ENCODE measurements at places on chromosomes 2 and 18.

GRCh38 chr2:20350041-20350712 lies 467 bp downstream of the PUM2 start:
- DNase-seq: peak; percentile 52

DNA sequence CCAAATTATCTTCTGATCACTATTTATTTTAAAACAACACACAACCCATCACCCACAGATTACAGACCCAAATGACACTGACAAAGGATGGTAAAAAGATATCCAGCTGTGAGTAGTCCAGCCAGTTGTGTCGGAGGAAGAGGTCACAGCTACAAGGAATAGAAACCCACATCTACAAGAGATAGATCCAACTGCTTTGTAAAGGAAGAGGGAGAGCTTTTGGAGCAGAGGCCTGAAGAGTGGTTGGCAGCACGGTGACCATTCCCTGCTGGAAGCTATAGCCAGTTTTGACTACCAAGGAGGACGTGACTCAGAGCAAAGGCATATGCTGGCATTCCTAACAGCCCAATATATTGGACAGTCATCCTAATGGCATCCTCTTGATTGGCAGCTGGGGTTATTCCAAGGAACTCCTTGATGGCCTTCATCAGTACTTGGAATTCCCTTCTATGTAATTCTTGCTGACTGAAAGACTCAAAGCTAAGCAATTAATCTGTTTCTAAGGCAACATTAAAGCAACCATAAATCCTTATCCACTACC lies 17.1 kb downstream of the SLC8A1 start:
- no peak for DNase-seq

DNA sequence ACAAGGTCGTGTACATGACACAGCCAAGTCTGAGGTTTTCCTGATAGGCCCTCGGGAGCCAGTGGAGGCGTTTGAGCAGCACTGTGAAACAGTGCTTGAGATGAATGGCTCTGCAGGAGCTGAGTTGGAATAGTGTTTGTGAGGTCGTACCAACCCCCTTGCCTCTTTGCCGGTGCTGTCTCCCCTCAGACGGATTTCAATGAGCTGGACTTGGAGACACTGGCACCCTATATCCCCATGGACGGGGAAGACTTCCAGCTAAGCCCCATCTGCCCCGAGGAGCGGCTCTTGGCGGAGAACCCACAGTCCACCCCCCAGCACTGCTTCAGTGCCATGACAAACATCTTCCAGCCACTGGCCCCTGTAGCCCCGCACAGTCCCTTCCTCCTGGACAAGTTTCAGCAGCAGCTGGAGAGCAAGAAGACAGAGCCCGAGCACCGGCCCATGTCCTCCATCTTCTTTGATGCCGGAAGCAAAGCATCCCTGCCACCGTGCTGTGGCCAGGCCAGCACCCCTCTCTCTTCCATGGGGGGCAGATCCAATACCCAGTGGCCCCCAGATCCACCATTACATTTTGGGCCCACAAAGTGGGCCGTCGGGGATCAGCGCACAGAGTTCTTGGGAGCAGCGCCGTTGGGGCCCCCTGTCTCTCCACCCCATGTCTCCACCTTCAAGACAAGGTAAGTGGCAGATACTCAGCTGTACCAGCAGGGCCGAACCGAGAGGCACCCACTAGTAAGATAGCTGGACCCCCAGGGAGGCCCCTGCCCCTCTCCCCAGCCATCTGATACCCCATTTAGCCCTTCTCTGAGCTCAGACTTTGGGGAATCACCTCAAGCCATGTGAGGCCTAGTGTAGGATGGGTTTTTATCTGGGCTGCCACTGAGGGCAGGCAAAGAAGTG lies 83.1 kb downstream of the EPAS1 start:
- no peak for DNase-seq

DNA sequence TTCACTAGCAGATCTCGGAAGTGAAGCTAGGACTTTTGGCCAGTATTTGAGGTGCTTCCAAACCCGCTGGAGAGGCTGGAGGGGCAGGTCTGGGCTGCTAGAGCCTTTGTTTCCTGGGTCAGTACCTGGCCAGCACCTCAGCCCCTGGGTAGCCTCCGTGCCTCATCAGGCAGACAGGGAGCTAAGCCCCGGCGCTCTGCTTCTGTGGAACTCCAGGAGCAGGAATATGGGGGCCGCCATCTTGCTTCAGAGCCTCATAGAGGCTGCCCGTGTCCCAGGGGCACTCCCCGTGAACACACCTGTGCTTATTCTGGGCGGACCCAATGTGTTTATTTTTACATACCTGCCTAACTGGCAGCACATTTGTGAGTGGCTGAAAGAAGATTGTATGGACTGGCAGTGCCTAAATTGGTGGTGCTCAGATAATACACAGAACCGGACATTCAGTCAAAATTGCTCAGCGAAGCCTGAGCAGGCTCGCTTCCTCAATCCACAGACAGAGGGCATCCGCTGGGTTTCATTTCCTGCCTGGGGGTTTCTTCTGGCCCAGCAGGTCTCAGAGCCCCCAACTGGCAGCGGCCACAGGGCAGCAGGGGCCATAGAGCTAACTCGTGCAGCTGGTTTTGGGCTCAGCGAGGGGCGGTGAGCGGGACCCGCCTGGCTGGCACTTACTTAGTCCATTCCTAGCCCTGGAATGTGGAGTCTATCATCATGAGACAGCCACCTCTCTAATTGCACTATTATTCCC lies 176.8 kb upstream of the ALKAL2 start:
- DNase-seq: no peak

DNA sequence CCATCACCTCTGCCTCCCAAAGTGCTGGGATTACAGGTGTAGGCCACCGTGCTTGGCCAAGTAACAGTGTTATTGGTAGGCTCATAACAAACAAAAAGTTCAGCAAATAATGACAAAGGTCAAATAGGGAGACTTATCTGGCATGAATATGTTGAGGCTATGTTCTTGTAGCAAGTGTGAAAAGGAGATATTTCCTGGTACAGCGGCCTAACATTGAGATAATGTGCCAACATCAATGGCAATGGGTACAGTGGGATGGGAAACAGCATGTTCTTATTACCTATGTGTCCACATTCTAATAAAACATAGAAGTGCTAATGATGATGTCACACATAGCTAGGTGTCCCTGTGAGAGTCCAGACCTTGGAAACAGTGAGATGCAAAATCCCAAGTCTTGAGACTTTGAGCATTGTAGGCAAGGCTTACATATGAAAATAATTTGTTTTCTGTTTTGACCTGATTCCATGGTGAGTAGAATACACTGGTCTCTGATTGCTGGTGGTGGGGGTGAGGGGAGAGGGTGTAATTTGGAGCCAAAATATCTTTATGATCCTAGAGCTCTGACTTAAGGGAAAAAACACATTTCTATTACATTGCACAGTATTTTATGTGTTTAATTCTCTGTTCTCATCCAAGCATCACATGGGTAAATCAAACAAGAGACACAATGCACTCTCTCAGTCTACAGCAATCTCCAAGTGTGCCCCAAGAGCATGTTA lies 33.1 kb upstream of the PMAIP1 start:
- no peak for DNase-seq

- no peak for DNase-seq
Measured at GRCh38 chr2:231357931-231358330, 37.6 kb upstream of the B3GNT7 start.

GRCh38 chr2:61720911-61721310 lies 132.9 kb downstream of the FAM161A start:
- no peak for DNase-seq

GRCh38 chr2:110852541-110853263 lies 120.3 kb downstream of the ACOXL start:
- DNase-seq: no peak

Measured in hematopoietic multipotent progenitor cell treated with erythropoietin and hydrocortisone succinate and interleukin-3 and kit ligand, for 8 days (in vitro differentiated cells).